ENCODE measurements at places on chromosomes 3 and 15.
A peak's percentile ranks its signal among the peaks of the same experiment; 100 is the strongest.

DNA sequence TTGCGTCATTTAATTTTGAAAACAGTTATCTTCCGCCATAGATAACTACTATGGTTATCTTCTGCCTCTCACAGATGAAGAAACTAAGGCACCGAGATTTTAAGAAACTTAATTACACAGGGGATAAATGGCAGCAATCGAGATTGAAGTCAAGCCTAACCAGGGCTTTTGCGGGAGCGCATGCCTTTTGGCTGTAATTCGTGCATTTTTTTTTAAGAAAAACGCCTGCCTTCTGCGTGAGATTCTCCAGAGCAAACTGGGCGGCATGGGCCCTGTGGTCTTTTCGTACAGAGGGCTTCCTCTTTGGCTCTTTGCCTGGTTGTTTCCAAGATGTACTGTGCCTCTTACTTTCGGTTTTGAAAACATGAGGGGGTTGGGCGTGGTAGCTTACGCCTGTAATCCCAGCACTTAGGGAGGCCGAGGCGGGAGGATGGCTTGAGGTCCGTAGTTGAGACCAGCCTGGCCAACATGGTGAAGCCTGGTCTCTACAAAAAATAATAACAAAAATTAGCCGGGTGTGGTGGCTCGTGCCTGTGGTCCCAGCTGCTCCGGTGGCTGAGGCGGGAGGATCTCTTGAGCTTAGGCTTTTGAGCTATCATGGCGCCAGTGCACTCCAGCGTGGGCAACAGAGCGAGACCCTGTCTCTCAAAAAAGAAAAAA, 1.2 kb downstream of the B2M start:
- peak; percentile 64 for DNase-seq

DNA sequence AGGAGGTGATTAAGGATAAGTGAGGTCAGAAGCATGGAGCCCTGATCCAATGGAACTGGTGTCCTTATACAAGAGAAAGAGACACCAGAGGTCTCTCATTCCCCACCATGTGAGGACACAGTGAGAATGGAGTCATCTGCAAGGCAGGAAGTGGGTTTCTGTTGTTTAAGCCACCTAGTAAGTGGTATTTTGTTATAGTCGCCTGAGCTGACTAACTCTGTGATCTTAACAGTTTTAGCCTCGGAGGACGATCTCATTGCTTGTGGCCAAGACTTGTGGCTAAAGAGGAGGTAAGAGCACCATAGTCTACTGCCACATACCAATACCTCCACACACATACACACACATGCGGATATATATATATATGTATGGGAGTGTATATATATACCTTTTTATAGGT, 73.8 kb downstream of the MCTP2 start:
- no peak for DNase-seq

- DNase-seq: no peak
Measured at GRCh38 chr3:30449290-30449632, 157.1 kb upstream of the TGFBR2 start.

DNA sequence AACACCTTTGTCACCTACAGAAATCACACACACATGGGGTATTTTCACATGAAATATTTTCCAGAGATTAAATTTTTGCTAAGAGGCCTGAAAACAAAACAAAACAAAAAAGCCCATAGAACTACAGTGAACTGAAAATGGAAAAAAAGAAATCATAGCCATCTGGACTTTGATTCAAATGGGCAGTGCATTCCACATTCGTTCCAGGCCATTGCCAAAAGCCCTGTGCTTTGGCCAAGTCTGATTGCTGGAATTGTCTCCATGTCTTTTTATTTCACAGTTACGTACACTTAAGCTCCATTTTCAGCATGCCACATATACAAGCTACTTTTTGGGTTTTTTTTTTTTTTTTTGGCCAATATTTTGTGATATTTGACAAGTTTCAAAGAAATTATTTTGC, 47.1 kb downstream of the TFG start:
- no peak for DNase-seq

DNA sequence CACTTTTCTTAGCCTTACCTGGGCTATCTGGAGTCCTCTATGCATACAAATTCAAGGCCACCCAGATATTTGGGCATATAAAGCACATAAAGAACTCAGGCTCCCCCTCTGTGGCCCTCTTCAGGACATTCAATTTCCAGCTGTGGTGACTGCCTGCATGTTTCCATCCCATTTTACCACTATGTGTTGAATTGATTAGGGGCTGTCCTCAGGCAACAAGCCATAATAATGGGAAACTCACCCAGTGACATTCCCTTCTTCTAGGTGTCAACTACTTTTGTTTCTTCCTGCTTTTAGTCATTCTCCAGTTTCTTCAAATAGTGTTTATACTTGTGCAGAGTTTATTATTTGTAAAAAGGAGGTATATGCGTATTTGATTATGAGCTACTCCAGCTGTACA, 18.0 kb downstream of the NRG4 start:
- no peak for DNase-seq

DNA sequence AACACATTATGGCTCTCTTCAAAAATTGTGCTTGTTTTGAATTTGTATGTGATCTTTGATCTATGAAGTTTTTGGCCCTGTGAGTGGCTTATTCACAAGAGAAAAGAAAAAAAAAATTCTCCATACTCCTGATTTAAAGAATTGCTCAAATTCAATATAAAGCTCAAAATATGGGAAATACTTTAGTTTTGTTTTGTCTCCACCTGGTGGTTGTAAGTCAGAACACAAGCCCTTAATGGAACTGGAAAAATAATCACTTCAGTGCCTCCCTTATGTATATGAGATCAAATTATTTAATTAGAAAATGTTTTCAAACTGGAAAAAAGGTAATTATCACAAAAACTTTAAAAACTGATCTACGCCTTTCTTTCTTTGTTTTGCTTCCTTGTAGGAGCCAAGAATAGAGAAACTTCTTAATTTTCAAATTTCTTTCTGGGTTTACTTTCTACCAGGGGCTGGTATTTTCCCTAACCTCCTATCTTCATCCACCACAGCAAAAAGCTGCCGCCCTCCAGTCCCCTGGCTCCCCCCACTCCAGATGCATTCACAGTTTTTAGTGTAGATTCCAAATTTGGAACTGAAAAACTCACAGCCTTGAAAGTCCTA, 50.6 kb downstream of the SERP1 start:
- DNase-seq: peak; percentile 54

- DNase-seq: no peak
Measured at GRCh38 chr3:50609071-50609762, 2.4 kb downstream of the CISH start.

DNA sequence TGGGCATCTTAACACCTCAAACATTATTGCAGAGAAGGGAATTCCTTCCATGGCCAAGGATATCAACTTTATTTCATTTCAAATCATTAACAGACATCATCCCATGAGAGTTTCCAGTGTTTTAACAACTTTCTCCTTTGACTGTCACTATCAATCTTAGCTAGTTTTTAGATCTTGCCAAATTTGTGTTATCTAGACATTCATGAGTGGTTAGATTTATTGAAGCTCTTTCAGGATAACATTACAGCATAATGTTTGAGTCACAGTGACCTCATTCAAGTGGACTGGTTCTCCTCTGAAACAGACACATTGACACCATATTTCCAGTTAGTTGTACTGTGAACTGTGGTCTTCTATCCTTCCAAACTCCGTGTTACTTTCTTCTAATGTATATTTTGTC, 8.6 kb upstream of the TNFAIP8L3 start:
- peak; percentile 33 for DNase-seq

- no peak for DNase-seq
Measured at GRCh38 chr3:181076558-181076957, 87.0 kb upstream of the DNAJC19 start.

GRCh38 chr15:100301910-100302431, 39.8 kb downstream of the ADAMTS17 start:
- DNase-seq: no peak

Measured in epithelial cell of esophagus (primary cell).